ENCODE measurements at places on chromosomes 3 and 15. TPM values are rescaled to one million over a fixed set of nuclear protein-coding genes. Genes with fewer than 3 reads are reported as not detected.

The PAQR5 gene
- total RNA-seq, result 0.53 TPM

DNA sequence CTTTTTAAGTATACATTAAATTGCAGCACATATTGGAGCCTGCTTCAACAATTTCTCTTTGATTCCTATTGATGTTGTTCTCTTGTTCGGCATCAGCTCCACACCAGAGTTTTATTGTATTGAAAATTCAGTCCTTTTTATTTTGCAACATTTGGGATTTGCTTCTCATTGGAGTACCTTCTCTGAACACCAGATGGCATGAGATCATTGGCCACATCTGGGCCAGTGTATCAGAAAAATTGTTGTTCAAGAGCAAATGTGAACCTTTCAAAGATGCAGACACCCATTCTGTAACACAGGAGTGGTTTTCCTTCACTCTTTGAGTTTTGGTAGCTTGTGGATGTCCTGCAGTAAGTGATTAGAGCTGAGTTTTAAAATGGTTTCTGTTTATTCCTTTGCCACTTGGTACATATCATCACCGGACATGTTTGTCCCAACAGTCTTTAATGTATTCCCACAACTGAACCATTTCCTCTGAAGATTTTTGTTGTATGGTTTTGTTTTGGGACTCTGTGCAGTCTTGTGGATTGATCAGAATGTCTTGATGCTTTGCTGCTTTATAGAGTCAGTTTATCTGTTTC, 96.1 kb downstream of the MCTP2 start:
- DNase-seq, result peak; percentile 49

DNA sequence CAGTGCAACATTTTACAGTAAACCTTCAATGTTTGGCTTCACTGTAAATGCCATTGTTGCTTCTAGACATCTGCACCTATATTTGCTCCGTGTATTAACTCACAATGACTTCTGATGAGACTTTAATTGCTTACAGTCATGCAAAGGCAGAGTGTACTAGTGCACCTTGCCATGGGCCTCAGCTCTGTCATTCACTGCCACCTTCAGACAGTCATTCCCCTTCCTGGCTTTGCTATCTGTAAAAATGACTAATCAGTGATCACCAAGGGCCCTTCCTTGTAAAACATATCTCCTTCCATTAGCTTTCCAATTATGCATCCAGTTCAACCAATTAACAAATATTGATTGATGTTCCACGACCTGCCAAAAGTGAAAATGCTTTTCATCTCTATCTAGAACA, 120.3 kb downstream of the ARRDC4 start:
- DNase-seq, result peak; percentile 30

DNA sequence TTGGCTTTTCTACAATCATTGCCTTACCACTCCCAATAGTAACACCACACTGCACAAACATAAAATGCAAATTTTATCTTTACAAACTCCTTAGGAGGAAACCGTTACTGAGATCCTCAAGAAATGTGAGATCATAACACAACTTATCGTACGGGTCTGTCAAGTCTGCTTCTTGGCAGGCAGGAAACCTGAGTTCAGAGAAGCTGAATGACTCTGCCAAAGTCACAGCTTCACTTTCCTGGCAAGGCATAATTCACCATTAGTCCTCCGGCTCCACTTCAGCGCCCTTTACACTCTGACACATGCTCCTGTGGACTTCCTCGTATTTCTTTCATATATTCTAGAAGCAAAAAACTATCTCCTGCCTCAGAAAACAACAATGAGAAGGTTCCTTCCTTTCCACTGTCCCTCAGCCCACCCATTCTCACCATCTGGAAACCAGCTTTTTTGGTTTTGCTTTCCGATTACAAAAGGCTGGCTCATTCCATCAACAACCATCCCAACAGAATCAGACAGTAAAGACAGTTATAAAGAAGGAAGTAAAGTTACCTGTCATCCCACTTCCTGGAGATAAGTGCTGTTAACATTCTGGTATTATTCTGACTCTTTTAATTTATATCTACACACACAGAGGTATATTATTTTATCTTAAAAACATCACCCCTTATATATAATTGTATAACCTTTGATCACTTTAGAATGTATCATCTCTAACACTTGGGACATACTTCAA, 223.4 kb downstream of the STT3B start:
- DNase-seq, result peak; percentile 23

- peak; percentile 60 for DNase-seq
These were observed 37.7 kb downstream of the PLD1 start for GRCh38 chr3:171772427-171773056.

DNA sequence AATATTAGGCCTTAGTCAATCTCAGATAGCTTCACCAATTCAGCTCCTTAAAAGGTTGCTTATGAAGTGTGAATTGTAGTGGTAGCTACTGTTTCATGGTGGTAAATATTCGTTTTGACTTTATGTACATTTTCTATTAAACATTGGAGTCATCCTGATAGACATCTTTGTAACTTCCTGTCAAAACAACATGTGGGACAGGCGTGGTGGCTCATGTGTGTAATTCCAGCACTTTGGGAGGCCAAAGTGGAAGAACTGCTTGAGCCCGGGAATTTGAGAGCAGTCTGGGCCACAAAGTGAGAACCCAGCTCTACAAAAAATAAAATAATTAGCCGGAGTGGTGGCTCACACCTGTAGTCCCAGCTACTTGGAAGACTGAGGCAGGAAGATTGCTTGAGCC, 2.0 kb upstream of the TRIM59 start:
- no peak for DNase-seq

GRCh38 chr3:58025837-58026569, 17.8 kb downstream of the FLNB start:
- DNase-seq, result peak; percentile 45

DNA sequence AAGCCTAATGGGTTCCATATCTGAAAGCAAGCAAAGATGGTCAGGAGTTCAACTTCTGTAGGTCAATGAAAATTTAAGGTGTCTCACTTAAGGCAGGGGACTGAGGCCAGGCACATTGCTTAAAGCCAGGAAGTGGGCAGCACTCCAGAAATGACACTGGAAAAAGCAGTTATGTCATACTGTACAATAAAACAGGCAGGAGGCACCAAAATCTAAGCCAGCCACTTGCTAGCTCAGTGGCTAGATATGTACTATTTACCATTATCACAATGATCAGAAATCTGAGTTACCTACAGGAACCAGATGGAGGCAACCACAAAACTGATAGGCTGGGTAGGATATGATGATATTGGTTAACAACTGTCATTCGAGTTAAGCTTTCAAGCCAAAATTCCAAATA, 57.3 kb downstream of the FRMD5 start:
- DNase-seq, result peak; percentile 25
